ENCODE measurements at places on chromosomes 3 and 15. TPM values are rescaled to one million over a fixed set of nuclear protein-coding genes. Genes with fewer than 3 reads are reported as not detected.
A peak's percentile ranks its signal among the peaks of the same experiment; 100 is the strongest.

- DNase-seq = no peak
Measured at GRCh38 chr3:112117841-112118571, 15.0 kb downstream of the GCSAM start.

DNA sequence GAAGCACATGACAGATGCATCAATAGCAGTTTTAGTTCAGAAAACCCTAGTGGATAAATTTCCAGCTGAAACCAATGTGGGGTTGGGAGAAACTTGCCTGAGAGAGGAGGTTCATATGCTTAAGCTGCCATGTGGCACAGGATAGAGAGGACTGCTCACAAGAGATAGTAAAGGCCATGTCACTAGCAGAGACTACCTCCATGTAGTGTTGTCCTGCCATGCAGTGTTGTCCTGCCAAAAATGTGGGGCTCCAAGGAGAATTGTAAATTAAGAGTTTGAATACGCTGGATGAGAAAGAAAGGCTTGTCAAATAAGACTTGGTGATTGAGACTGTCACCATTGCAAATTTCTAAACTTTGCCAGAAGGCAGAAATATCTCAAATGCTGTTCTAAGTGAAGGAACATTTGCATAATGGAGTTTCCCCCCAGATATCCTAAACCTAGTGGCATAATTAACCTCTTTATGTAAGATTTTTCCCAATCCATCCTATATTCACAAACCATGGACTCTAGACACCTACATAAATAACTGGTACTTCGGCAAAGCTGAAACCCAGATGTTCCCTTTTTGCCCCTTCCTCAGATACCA, 938.3 kb upstream of the ALCAM start:
- DNase-seq = no peak

- no peak for DNase-seq
Measured at GRCh38 chr3:55592572-55592971, 105.5 kb upstream of the WNT5A start.

GRCh38 chr15:40789999-40790398, 16.9 kb upstream of the ZFYVE19 start:
- peak; percentile 25 for DNase-seq

DNA sequence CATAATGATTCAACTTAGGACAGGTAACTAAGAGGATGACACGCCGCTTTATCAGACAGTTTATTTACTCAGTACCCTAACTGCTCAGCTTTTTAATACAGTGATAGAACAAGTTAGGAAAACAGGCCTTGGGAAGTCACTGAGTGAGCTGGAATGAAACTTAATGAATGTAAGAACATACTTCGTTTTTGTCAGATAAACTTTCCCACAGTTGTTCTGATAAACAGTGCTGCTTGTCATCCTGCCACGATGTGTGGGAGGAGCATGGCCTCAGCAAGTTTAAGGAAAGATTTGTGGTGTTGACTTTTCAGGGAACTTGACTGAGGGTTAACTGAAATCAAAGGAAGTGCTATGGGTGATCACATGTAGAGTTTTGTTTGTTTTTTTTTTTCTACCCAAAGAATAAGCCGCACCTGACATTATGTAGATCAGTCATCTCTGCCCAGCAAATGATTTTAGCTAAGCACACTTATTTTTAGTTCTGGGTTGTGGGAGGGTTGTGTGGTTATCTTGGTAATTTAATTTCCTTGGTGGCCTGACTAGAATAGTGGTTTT, 5.6 kb upstream of the P2RY14 start:
- no peak for DNase-seq

Gene WDR5B
- 1.6 TPM for polyA plus RNA-seq

GRCh38 chr3:76308541-76308940, 523.2 kb upstream of the ZNF717 start:
- no peak for DNase-seq
